ENCODE measurements at places on chromosomes 2 and 18.

- no peak for DNase-seq
Measured at GRCh38 chr2:151334082-151334815, 23.1 kb upstream of the TNFAIP6 start.

DNA sequence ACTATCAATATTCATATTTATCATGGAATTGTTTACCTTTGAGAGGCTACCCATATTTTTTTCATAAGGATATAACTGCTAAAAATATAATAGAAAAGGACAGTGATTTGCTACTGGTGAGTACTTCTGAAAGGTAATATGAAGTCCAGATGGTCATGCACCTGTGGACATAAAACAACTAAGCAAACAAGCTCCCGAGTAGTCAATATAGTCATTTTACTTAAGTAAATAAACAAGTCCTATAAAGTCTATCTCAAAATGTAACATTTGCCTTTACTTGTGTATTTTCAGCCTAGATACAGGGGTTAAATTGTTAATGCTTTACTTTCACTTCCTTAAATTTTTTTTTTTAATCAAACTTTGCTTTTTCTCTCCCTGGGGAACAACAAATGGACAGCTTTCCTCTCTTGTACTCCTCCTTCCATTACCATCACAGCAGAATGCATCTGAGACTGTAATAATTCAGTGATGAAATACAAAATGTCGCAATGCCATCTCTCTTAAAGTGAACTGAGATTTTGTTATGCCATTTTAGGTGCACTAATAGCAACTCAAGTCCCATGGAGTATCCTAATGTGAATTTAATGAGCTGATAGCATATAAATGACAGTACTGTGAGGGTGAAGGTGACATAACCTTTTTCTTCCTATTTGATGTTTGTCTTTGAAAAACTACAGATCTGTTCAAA is 1325.4 kb upstream of the ZEB2 start:
- no peak for DNase-seq

DNA sequence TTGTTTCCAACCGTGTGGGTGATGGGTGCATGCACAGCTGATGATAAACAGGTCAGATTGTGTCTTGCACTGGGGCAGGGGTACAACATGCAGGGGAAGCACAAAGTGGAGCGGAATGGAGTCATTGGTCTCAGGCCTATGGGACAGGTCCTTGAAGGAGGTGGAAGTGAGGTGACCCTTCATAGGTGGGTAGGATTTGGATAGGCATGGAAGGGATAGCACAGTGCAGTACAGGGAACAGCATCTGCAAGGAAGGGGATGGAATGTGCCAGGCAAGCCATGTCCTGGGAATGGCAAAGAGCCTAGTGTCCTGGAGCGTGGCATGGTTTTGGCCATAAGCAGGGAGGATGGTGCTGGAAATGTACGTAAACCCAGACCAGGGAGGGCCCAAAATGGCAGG is 143.9 kb downstream of the CAPN13 start:
- DNase-seq: no peak

DNA sequence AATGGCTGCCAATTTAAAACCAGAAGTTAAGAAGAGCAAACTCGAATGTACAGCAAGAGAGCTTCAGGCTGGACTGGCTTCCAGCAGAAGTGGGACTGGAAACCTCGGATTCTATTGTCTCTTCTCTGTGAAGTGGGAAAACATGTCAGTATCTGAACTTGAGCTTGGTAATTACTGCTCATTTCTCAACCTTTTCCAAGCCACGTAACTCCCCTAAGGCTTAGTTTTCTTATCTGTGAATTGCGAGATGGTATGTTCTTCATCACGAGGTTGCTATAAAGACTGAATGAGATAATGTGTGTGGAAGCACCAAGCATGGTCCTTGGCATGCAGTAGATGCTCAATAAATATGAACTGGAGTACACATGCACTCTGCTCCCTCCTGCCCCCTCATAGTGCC is 259.4 kb upstream of the SPRED2 start:
- no peak for DNase-seq

DNA sequence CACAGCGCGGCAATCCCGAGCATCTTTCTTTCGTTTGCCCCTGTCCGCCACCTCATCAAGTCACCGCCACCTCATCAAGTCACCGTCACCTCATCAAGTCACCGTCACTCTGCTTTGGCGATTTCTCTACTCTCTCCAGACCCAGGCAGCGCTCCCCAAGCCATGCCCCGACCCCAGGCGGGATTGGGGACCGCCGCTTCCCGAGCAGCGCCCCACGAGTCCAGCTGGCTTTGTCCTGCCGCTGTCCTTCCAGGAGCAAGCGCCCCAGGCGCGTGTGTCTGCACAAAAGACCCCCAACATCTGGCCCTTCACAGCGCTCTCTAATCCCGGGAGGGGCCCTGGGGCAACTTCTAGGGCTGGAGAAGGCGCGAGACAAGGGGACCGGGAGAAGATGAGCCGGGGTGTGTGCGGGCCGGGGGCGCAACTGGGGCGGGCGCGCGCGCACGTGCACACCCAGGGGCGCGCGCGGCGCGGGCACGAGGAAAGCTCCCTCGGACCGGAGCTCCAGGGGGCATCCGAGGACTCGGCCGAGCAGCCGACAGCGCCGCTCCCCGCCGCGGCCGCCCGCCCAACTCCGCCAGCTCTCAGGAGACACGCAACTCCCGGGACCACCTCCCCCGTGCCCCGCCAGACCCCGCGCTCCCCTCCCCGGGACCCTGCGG is 633 bp upstream of the RNF152 start:
- DNase-seq: peak; percentile 44

DNA sequence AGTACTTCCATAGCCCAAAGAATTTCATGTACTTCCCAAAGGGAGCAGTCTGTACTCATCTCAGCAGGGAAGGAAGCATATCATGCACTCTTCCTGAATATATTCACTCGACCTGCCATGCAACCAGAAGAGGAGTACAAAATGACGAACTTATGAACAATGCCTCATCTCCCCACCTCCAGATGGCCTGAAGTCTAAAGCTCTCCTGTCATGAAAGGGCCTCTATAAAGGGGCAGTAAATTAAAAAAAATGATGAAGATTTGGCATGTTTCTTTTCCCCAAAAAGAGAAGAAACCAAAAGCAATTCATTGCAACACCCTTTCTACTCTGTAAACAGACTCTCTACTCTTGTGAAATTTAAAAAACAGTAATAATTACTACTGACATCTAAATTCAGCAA is 1601.1 kb downstream of the LRP1B start:
- DNase-seq: no peak

DNA sequence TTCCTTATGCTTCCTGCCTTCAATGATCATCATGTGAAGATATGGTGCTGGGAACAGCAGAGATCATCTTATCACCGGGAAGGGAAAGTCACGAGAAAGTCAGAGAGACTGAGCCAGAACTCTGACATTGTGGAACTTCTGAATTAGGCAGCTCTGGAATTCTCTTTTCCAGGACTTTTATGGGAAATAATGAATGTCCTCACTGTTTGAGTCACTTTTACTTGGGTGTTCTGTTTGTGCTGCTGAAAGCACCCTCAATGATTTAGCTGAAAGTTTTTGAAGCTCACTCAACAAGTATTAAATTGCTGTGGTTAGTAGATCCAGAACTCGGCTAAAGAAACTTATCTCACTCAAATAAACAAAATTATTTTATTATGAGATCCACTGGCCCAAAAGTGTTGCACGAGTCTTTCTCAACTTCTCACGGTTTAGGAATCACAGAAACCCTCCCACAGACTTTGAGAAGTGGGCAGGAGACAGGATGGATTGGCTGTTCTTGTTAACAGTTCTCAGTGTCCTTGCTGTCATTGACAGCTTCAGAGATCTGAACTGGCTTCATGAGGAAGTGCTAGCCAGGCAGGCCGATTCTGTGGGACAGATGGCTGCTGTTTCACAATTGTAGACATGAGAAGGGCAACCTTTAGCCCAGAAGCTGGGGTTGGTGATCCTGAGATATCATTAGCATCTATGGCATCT is 26.4 kb upstream of the ATRAID start:
- DNase-seq: no peak

DNA sequence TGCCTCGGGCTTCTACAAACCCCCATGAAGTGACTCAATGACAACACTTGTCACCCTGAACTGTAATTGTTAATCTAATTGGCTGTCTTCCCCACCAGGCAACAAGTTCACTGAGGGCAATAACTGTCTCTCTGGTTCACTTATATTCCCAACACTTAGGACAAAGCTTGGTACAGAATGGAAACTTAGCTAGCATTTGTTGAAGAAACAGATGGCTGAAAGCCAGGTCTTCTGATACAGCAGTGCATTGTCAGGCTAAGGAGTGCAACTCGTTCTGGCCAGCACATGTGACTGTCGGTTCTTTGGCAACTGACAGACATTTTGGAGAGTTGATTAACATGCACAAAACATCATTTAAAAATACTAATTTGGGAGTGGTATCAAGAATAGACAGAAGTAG is 14.6 kb upstream of the DNAJC27 start:
- no peak for DNase-seq

GRCh38 chr2:62686012-62686685 is 19.4 kb upstream of the EHBP1 start:
- no peak for DNase-seq

DNA sequence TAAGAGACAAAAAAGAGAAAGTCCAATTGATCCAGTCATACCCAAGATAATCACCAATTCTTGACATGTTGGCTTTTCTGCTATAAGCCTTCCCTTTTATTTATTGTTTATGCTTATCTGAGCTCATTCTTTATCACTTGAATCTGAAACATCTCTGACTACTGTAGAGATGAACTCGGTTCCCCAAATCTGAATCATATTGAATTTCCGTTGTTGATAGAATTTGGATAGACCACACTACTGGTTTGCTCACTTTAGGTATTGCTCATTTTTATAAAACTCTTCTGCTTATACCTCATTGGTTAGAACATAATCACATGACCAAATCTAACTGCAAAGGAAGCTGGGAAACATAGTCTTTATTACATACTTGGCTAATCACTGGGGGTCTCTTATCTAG is 236.9 kb downstream of the TRIB2 start:
- no peak for DNase-seq

GRCh38 chr2:1687254-1687653 is 57.1 kb downstream of the PXDN start:
- no peak for DNase-seq

GRCh38 chr2:119383410-119384140 is 16.8 kb downstream of the DBI start:
- no peak for DNase-seq

DNA sequence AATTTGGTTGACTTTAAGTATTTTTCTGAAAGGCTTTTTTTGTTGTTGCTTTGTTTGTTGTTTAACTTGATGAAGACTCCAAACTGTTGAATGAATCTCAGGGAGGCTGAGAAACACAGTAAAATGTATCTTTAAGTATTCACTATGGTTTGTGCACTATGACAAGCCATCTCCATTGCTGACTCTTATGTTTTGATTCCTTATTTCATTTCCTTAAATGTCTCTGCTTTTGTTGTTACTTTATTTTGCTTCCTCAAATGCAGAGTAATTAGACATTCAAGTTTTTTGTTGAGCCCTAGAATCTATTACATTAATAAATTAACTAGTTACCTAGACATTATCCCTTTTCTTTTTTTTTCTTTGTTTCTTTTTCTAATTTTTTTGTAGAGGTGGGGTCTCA is 46.3 kb upstream of the SLC39A10 start:
- DNase-seq: no peak

DNA sequence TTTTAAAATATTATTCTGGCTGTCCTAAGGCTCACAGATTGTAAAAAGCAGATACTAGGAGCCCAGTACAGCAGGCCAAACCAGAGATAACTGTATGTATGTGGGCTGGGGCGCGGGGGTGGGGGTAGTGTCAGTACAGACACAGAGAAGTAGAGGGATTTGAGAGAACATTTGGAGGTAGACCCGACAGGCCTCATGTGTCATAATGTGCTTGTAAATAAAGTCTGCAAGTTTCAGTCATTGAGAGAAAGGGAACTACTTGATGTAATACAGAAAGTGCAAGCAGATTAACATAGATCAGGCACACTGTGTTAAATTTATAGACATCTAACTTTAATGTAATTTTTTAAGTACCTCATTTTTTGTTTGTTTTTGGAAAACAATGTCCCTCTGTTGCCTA is 7.4 kb upstream of the POLI start:
- DNase-seq: no peak

GRCh38 chr2:100882645-100883613 is 63.0 kb downstream of the NPAS2 start:
- DNase-seq: no peak
